ENCODE measurements at places on chromosomes 3 and 15.
A peak's percentile ranks its signal among the peaks of the same experiment; 100 is the strongest.

GRCh38 chr3:114115143-114115542 lies 58.6 kb downstream of the QTRT2 start:
- DNase-seq: no peak

DNA sequence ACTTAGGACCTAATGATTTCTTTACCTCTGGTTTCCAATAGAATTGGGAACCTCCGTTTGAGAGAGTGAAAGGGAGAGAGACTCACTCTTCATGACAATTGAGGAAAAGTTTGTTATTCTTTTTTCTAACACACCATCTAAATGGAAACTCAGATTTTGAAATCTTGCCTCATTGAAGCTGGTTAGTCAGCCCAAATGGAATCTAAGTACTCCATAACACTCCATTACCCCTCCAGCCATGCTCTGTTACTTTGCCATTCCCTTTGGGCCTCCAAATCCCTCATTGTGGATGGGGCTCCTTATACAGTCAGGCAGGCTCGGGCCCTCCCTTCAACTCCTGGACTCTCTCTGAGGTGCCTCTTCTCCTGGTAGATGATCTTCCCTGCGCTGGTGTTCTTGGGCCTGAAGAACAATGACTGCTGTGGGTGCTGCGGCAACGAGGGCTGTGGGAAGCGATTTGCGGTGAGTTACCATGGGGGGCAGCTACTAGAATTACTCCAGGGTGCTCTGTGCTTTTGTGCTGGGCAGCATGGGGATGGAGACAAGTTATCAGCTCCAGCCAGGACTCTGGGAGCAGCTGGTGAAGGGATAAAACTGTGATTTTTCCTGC lies 1.1 kb downstream of the TM4SF4 start:
- DNase-seq: no peak

DNA sequence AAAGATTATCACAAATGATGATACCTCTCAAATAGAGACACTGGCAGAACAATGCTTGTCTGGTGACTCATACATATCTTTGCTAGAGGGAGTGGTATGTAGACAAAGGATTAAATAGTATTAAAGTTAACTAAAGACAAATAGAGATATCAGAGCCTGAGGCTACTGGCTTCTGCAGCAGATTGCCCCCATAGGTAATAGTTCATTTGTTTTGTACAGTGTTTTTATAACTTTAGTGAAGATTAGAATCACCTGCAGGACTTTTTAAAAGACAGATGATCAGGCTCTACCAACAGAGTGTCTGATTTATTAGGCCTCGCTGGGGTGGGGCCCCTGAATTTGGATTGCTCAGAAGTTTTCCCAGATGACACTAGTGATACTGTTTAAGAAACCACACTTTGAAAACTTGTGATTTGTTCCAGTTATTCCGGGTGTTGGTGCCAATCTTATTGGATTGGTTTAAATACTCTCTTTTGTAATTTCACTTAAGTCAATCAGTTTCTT lies 96.4 kb downstream of the NAALADL2 start:
- no peak for DNase-seq

DNA sequence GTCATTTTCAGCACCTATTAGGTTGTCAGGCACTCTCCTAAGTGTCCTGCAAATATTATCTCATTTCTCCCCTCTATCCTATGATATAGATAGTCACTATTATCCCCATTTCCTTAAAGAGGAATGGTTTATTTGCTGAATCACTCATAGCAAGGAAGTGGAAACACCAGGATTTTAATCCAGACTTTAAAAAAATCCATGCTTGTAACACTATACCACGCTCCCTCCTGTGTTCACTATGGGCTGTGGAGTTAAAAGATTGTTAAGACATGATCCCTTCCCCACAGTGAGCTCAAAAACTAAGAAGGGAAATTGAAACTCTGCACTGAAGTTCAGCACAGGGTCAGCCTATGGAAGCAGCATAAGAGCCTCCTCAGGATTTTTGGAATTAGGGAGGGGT lies 60.2 kb downstream of the TMEM39A start:
- DNase-seq: no peak

- no peak for DNase-seq
Measured at GRCh38 chr3:114857299-114857701, 289.8 kb downstream of the ZBTB20 start.

DNA sequence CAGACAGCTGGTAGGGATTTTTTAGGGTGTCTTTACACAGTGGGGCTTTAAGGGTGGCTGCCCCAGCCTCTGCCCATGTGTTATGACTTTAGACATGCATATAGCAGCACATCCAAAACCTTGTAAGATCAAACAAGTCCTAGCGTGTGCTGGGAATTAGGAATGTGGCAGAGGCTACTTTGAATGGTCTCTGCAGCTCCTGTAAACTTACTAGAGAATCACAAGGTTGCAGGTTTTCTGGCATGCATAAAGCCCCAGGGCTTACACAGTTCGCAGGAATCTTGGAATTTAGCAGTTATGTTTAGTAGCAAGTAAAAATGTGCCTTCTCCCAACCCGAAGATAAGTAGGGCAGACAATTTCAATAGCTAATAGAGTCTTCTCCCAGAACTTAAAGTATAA lies 46.9 kb upstream of the COL6A6 start:
- DNase-seq: no peak

GRCh38 chr15:39720621-39721611 lies 61.7 kb downstream of the FSIP1 start:
- no peak for DNase-seq

DNA sequence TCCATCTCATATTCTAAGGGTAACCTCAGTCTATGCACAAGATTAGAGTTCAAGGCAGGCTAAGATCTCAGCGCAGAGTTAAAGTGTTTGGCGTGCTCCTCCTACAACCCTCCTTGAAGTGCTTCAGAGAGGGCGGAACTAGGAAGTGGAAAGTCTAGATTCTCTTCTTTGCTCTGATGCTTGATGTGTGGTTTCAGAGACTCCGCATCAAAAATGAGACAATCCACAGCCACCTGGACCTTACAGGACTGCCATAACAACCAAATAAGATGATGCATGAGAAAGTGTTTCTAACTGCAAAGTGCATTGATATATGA lies 161.3 kb upstream of the ATP11B start:
- DNase-seq: no peak

- no peak for DNase-seq
Measured at GRCh38 chr3:69283913-69284611, 101.8 kb downstream of the FRMD4B start.

GRCh38 chr3:29758434-29759322 lies 477.8 kb downstream of the RBMS3 start:
- no peak for DNase-seq

DNA sequence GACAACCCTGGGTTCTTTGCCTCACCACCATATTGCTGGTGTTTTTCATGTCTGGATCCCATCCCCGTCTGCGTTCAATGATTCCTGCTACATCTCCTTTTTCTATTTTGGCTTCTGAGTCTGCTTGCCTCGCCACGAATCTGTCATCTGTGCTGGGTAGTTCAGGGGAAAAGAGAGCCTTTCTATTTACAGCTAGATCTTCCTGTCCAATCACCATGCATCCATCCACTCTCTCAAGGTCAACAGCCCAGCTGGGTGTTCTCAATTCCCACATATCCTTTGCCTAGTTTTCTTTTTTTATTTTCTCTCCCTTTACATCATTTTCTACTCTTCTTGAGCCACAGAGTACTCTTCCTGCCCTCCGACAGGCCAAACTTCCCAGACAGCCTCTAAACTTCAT lies 104.8 kb upstream of the RAD18 start:
- DNase-seq: no peak

DNA sequence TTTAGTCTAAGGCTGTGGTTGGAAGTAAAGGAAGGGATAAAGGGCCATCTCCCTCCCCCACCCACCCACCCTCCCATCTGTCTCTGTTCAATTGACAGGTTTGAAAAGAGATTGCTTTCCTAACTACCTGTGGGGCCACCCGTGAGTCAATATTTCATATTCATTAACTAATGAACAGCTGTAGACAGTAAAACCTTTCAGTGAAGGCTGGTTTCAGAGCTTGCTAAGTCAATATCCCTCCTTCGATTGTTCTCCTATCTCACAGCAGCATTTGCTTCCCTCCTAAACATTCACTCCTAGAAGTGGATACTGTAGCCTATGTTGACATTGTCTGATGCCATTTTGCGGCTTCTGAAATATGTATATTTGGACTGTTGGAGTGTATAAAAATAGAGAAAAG lies 85.9 kb upstream of the SYNPR start:
- DNase-seq: no peak

DNA sequence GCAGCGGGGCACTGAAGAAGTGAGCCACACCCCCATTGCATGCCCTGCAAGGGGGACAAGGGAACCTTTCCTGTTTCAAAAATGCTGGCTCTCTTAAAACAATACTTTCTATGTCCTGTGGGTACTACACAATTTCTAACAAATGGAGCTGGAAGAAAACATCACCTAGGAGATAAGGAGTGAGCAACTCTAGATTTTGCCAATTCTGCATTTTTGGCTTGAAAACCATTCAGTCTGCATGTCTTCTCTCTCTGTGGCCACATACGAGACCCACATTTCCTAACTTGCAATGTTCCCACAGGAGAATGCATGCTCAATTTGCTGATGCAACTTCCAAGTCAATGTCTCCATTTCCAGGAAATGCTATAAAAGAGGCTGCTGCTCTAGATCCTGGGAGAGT lies 662.0 kb downstream of the SQOR start:
- no peak for DNase-seq

- no peak for DNase-seq
Measured at GRCh38 chr3:143135150-143135549, 15.6 kb downstream of the CHST2 start.

DNA sequence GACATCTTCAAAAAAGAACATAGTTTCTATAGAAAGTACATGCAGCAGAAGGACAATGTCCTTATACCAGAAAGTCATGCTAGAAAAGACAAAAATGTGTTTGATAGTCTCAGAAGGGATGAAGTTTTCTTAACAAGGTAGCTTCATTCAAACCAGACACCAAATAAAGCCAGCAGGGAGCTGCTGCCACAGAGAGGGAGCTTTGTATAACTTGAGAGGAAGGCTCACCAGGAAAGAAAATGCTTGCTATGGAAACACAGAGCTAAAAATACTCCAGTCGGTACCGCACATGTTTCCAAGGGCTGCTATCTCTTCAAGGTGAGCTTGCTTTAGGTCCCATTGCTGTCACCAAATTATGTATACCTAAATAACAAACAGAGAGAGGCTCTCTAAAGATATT lies 1074.8 kb upstream of the ALCAM start:
- no peak for DNase-seq

DNA sequence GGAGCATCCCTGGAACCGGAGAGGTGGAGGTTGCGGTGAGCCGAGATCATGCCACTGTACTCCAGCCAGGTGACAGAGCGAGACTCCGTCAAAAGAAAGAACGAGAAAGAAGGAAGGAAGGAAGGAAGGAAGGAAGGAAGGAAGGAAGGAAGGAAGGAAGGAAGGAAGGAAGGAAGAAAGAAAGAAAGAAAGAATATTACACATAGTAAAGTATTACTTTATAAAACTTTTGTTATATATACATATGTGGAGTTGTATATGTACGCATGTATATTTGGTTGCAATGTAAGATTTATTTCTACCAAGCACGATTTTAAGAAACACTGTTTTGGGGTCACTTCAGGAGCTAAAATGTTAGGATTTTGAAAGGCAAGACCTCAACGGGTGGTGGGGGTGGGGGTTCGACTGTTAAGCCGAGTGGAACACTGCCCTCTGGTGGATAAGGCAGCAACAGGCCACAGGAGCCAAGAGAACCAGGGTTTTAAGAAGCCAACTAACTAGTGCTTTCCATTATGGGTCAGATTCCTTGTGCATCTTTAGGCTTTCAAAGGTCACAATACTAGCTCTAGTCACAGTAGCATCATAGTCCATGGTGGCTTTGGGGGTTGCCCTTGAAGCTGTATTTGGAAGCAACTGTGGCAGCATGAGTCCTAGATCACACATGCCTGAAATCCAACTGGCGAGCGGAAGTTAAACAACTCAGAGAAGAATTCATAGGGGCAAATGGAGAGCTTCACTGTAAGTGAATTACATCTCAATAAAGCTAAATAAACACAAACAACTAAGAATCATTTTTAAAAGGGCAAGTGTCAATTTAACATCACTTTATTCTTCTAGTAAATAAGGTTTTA lies 22.5 kb downstream of the GLB1 start:
- DNase-seq: peak; percentile 71

- no peak for DNase-seq
Measured at GRCh38 chr3:180804916-180805315, 107.6 kb upstream of the FXR1 start.

DNA sequence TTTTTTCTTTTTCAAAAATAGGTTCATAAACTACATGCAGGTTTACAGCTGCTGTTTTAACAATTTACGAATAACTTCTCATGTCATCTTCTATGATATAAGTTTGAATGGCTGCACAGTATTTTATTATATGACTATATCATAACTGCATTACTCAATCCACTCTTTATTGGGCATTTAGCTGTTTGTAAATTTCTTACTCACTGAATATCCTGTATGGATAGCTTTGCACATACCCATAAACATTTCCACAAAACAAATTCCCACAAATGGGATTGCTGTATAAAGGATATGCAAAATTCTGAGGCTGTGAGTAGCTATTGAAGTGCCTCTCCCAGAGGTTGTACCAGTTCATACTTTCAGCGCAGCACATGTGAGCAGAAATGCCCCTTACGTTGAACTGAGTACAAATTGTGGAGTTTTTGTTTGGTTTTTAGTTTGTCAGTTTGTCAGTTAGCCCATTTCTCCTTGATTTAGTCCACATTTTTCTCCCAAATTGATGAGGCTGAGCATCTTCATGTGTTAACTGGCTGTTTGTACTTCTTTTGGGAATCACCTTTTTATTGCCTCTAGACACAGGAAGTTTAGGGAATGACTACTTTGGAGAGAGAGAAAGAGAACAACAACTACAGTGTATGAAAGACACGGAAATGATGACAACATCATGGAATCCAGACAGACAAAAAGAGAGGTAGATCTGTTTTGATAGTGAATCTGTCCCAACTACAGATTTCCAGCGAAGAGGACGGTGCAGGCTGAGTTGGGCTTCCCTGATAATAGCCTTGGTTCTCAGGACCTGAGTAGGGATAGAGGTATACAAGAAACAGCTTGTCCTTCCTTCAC lies 24.8 kb downstream of the TTC23 start:
- DNase-seq: no peak

GRCh38 chr3:121508389-121508788 lies 37.4 kb downstream of the POLQ start:
- DNase-seq: no peak

- DNase-seq: no peak
Measured at GRCh38 chr15:84834229-84834955, 17.2 kb downstream of the ALPK3 start.

DNA sequence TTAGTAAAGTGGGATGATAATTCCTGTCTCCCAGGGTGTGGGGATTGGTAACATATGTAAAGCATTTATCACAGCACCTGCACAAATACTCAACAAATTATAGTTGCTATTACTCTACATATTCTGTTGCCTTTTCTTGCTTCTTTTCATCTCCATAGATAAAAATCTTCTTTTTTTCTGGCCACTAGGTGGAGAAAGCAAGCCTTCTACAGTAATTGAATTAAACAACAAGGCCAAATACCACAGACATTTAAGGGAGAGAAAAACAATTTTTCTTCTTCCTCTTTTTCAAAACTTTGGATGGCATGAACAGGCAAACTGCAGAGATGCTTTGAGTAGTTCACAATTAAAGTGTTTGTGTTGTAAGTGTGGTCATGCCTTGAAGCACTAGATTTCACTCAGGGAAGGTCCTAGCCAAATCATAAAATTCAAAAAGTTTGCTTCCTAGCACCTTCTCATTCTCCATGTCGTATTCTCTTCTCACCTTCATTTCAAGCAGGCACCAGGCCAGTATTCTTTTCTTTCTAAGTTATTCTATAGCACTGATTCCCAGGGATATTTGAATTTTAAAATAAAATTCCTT lies 493.4 kb upstream of the TGFBR2 start:
- no peak for DNase-seq

GRCh38 chr3:28677581-28677980 lies 329.0 kb upstream of the AZI2 start:
- DNase-seq: no peak

Measured in stimulated activated CD4-positive, alpha-beta T cell treated with anti-CD3 and anti-CD28 coated beads, Interleukin-1b, Interleukin-23, amount 100 ng/mL, for 48 hours (primary cell).